ENCODE measurements at places on chromosomes 4 and X.
A peak's percentile ranks its signal among the peaks of the same experiment; 100 is the strongest.

GRCh38 chr4:622071-622995 lies 3.0 kb upstream of the PDE6B start:
- DNase-seq, result no peak

GRCh38 chr4:166324321-166324720 lies 451.3 kb downstream of the TLL1 start:
- DNase-seq, result no peak

- DNase-seq, result no peak
Observed at GRCh38 chr4:1862961-1863296, 7.0 kb upstream of the LETM1 start.

DNA sequence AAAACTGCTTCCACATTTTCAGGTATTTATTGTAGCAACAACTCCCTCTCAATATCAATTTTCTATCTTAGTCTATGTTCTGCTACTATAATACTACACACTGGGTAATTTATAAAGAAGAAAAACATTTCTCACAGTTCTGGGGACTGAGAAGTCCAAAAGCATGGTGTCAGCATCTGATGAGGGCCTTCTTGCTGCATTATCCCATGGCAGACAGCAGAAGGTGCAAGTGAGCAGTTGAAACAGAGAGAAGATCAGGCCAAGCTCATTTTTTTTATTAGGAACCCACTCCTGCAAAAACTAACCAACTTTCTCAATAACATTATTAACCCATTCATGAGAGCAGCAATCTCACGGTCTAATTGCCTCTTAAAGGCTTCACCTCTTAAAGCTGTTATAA lies 376.0 kb downstream of the RAB28 start:
- no peak for DNase-seq

DNA sequence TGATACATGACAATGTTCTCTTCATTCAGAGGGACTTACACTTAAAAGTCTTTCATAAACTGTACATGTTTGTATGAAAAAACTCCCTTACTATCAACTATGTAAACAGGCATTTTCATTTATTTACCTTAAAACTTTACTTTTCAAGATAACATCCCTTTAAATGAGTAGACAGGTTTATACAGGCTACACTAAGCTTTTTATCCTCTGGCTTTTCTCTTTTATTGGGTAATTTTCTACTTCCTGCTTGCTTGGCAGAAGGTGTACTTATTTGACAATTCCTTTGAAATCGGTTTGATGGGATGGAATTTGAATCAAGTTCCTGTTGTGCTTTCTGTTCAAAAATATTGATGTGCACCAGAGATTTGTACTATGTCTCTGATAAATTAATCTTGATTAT lies 81.4 kb downstream of the PTPN13 start:
- no peak for DNase-seq

DNA sequence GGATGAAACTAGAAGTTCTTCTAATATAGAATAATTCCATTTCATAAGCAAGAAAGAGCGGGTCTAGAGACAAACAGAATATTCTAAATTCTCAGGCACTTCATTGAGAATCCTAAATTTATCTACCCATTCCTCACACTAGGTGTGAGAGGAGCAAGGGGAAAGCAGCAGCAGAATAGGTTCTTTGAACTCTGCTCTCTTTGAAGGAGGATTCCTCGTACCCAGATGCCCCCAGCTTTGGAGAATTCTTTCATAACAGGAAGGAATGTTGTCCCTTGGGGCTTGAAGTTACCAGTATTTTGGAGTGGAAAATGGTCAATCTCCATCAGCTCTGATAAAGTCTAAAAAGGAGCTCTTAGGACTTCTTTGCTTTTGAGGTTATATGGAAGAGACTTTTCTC lies 59.7 kb upstream of the RASGEF1B start:
- no peak for DNase-seq

DNA sequence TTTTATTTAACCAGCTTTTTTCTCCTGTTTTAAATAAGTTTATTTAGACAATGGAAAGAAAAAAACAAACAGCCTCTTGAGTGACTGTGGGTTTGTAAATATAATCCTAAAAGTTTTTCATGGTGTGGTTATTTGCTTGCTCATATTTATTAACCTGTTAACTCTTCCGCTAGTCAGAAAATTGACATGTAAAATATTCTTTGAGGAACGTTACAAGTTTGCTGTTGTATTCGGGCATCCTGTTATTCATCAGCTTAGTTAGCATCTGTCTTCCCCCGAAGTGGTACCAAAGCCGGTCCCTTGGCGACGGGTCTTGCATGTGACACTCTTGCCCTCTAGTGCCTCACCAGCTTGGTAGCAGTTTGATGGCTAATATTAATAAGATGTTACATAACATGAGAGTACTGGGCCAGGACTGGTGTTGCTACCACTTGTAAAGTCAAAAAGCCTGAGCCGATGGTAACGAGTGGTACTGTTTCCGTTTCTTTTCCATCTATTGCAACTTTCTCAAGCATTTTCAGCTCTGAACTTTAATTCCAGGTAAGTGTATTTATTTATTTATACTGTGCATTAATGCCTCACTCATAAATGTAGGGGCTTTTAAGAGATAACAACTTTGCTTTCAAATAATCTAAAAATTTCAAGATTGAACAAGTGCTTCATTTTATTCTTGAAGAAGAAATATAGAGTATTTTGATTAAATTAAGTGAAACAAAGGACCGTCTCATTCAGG lies at the start of gene NDST3:
Gene NDST3 (plus strand): TSS at position 434 of the 733 bp plus-strand sequence. CDS start 19,425 bp downstream, outside the sequence.
- DNase-seq, result peak; percentile 55

DNA sequence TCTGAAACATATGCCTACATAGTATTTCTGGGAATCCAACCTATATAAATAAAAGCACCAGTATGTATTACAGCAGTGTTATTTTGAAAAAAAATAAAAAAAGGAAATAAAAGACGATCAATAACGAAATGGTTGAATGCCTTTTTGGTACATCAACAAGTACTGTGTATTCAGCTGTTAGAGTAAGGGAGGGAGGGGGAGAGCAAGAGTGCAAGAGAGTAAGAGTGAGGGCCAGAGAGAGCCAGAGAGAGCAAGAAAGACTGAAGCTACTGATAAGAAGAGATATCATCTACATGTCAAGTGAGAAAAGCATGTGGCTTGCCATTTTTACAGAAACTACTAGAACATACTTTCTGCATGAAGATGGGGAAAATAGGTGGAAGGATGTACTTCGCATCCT lies 1.8 kb downstream of the SPIN4 start:
- no peak for DNase-seq

- no peak for DNase-seq
Observed at GRCh38 chrX:102669526-102669925, 18.2 kb downstream of the GPRASP1 start.

- no peak for DNase-seq
Observed at GRCh38 chr4:112279025-112279881, 6.5 kb downstream of the TIFA start.

DNA sequence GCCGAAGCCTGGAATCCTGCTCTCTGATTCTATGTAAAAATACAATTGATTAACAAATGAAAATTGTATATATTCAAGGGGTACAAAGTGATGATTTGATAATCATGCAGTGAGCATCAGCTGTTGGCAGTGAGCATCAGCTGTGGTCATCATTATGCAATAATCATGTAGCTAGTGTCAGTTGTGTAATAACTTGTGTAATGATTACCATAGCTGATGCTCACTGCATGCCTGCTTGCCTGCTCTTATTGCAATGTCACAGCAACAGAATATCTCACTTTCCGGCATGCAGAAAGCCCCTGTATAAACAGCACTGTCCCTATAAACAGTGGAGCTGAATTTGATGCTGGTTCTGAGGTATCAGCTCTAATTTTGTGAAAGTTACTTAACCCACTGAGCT lies 46.8 kb downstream of the SULT1B1 start:
- no peak for DNase-seq

GRCh38 chr4:125838924-125839323 lies 524.2 kb downstream of the FAT4 start:
- DNase-seq, result peak; percentile 5

DNA sequence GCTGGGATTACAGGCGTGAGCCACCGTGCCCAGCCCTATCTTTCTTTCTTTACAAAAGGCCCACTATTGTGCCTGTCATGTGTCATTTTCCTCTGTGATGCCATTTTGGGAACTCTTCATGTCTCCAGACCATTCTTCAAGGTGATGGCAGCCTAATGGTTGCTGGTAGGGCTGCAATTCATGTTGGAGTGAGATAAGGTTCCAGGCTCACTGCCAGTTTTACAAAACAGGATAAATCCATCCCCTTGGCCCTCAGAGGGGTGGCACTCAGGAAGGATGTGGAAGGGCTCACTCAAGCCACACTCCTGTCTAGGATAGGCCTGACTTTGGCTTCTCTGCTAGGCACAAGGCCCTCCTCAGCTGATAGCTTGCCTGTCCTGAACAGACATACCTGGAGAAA lies 3.8 kb downstream of the TCEAL9 start:
- no peak for DNase-seq

DNA sequence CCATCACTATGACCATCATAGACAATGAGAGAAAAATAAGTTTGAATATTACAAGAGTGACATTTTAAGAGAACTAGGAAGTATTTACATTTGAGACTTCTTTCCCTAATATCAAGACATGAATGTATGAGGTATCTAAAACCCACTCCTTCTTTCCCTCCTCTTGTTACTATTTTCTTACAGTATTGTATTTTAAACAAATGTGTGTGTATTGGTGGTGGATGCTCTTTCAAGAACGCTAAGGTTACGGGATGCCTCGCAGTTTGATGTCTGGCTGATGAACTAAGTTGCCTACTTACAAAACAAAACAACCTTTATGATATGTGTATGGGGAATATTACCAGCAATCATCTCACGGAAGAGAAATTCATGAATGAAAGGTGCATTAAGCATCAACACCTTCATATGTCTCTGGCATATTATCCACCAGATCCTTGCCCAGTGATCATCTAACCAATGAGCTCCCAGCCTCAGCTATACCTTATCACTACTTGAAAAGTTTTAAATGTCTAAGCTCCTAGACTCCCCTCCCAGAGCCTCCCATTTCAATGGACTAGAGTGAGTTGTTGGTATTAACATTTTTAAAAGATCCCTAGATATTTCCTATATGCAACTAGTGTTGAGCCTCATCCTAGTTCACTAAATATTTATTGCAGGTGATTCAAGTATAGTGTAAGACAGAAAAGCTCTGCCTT lies 10.6 kb downstream of the AREG start:
- no peak for DNase-seq

DNA sequence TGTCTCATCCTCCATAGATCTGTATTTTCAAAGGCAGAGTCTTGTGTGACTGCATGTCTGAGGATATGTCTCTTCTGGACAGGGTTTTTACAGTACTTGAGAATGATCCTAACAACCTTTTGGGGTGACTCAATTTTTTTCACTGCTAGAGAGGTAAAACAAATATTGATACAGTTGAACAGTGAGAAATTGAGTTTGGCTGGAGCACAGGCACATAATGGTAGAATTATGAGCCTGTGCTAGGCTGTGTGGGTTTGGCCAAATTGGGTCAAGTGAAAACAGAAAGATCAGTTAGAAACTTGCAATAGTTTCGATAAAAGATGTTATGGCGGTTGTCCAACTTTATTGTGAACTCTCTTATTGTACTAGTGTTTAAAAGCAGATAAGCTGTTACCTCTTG lies 23.3 kb upstream of the EOLA2 start:
- no peak for DNase-seq

DNA sequence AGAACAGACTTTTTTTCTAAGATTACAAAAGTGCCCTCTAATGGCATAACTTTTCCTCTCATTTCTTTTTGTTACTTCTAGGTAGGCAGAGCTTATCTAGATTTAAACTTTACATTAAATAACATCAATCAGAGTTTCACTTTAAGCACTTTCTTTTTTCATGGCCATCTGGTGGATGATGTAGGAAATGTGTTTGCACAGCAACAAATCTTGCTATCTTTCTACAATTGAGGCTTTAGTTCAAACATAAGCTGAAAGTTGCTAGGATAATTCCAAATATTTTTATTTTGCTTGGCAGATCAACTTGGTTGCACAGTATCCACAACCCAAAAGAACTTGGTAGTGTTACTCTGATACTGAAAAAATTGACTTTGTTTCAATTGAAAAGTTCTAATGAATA lies 22.0 kb downstream of the NDNF start:
- DNase-seq, result no peak

DNA sequence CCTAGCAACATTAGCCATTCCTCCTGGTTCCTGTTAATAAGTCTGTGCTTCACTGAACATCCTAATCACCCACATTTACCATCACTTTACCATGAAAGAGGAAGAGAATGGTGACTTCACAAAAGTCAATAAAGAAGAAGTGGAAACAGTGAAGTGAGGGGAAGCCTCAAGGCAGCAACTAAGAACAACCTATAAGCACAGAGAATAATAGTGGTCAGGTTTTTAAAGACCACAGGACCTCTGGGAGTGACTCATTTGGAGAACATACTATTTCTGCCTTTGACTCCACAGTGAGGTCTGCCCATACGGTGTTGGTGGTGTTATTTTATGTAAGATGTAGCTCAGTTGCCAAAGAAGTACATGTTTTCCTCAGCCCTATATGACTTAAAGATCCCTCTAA lies 86.0 kb upstream of the TET2 start:
- DNase-seq, result no peak

GRCh38 chr4:83865417-83866150 lies 329.7 kb downstream of the GPAT3 start:
- DNase-seq, result no peak

DNA sequence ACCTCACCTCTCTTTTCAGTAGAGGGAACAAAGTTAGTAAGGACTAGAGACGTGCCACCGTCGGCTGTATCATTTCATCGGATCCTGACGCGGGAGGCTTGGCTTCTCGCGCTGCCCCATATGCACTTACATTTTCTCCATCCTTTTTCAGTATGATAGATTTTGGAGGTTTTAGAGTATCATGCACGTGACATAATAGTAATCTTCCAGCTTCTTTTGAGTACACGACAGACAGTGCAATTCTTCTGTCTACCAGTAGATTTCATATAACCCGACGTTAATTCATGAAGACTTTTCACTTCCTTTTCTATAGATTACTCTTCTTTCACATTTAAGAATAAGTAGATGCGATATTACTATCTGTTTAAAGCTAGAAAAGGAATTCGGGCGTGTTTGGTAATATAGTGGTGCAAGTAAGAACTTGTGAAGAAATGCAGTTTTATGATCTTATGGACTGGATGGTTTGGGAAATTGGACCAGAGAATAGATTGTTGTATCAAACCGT lies 1.0 kb downstream of the CDS1 start:
- DNase-seq, result peak; percentile 8

DNA sequence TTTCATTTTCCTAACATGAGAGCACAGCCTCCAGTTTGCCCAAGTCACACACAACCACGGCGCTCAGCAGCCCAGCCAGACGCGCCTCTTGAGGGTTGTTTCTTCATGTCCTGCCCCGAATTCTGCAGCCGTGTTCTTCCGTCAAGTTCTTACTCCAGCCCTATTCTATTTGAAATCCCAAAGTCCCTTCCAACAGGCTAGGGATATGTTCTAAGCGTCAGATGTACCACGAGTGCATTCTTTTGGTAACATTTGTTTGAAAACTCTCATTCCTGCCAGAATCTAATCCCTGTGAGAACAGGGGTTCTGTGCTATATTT lies 23.1 kb downstream of the ACSL1 start:
- DNase-seq, result no peak

- peak; percentile 31 for DNase-seq
Observed at GRCh38 chr4:70601422-70602039, 9.5 kb downstream of the AMBN start.

GRCh38 chr4:75398501-75398900 lies 115.7 kb downstream of the RCHY1 start:
- DNase-seq, result no peak
